ENCODE measurements at places on chromosomes 5 and 9.

GRCh38 chr9:89442501-89442978 is 55.4 kb downstream of the SEMA4D start:
- no peak for DNase-seq

GRCh38 chr5:5592541-5592940 is 170.1 kb downstream of the ICE1 start:
- DNase-seq, result no peak

DNA sequence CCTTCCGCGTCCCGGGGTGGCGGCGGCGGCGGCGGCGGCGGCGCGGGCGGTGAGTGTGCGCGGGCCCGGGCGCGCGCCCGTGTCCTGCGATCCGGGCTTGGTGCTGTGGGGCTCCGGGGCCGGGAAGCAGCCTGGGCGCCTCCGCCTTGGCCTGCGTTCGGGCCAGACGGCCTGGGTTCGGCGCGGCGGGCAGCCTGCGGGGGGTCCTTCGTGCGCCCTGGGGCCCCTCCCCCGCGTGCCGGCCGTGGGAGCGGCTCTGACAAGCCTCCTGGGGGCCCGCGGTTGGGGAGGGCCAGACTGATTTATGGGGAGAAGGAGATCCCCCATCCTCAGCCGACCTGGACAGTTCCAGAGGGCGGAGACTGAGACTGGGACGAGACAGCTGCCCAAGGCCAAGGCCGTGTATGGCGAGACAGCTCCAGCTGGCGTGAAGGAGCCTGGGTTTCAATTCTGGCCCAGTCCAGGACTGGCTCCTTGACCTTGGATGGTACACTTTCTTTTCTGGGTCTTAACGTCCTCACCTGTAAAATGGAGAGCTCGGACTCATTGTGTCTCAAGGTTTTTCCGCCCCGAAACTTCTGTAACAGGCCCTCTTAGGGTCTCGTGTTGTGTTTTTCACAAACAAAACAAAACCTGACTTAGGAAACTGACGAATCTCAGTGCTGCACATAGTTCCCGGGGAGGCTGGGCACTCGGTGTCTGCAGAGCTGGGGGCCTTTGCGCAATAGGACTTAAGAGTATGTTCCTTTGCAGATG is 603 bp downstream of the TMEM268 start:
- DNase-seq, result peak; percentile 65

DNA sequence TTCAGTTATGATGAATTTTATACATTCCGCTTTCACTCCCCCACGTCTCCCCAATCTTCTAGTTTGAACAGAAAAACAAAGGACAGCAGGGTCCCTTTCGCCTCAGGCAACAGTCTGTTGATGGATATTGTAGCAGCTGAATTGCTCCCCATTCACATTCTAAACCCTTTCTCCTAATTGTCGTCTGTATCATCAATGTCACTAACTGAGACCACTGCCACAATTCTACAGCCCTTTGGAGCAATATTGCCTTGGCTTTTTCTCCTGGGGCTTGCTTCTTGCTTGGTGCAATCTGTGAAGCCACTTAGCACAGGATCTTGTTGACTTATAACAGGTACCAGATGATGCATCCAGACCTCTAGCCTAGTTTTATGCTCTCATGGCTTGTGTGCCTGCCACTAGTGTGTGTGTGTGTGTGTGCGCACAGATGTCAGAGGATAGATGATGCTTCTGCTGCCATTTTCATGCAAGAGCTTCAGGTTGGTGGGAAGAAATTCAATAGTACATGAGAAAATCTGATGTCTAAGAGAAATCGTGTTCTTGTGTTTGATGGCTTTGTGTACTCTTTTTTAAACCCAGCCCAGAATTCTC is 195.2 kb upstream of the ISL1 start:
- no peak for DNase-seq

Data from hippocampal formation (tissue), 2 donors.